ENCODE measurements at places on chromosomes 5 and 9.
A peak's percentile ranks its signal among the peaks of the same experiment; 100 is the strongest.

DNA sequence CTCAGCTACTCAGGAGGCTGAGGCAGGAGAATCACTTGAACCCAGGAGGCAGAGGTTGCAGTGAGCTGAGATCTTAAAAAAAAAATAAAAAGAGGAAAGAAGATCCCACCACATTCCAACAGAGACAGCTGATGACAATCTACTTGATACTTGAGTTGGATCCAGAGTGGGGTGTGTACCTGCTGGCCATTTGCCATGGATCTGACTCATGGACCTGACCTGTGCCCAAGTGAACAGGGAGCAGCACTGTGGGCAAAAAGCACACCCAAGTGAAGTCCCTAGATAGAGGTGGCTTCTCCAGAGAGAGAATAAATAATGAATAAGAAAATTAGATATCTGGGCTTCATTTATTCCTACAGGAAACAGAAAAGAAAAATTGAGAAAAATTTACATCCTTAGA lies 81.2 kb upstream of the MIER3 start:
- no peak for DNase-seq

DNA sequence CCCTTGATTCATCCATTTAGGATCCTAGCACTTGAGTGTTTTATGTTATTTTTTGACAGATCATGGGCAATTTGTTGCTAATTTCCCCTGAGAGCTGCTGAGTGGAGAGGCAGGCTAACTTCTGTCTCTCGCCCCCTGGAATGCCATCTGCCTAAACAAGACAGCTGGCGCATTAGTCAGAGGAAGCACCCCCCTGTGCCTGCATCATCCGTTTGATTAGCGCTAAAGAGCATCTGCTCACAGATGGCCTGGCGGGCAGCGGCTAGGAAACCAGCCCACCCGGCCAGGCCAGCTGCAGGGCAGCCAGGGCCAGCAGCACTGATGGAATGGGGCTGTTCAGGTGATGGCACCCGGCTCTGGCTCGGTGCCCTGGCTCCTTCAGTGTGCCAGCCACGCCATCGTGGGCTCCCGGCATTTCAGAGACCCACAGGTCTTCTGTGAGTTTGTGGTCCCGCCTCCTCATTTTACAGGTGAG lies 22.9 kb upstream of the ASS1 start:
- DNase-seq, result peak; percentile 26

GRCh38 chr5:133370036-133370831 lies 242.1 kb downstream of the FSTL4 start:
- no peak for DNase-seq

- peak; percentile 16 for DNase-seq
These were observed 16.0 kb upstream of the AFF4 start for GRCh38 chr5:132979367-132979940.
